ENCODE measurements at places on chromosomes 7 and 10. TPM values are rescaled to one million over a fixed set of nuclear protein-coding genes. Genes with fewer than 3 reads are reported as not detected.

ERLIN1 gene
- 7.6 TPM for total RNA-seq

DNA sequence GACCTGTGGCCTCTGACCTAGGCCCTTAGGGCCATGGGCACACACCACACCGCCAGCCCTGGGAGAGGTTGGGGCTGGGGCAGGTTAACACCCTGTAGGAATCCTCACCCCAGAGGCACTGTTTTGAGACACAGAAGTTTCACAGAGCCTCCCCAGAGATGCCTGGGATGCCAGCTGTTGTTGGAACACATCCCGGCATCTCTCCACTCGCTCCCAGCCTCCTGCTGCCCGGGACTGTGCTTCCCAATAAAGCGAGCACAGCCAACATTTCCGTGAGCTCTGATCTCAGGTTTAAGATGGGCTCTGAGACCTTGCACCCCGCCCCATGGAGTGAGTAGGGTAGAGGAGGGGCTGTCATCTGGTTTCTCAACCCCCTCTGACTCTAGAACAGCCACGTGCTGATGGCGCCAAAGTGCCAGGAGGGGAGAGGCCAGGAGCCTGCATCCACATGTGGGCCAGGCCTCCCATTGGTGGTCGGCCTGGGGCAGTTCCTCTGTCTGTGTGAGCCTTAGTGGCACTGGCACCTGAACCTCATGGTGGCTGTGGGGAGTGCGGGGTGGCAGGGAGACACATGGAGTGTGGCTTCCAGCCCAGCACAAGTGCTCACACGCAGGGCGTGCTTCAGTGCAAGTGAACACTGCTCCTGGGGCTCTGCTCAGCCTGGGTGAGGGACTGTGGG, 54.7 kb downstream of the RASGEF1A start:
- peak; percentile 10 for DNase-seq

GRCh38 chr7:108459922-108460551, 3.8 kb upstream of the NRCAM start:
- no peak for DNase-seq

GRCh38 chr10:96700374-96701099, 19.8 kb downstream of the PIK3AP1 start:
- DNase-seq: no peak

GRCh38 chr10:92969151-92969550, 91.4 kb upstream of the CYP26C1 start:
- no peak for DNase-seq

TDRD1 gene
- not detected for total RNA-seq

GRCh38 chr10:116109881-116110280, 163.1 kb downstream of the GFRA1 start:
- no peak for DNase-seq

GRCh38 chr10:32357056-32357735, 10.2 kb upstream of the EPC1 start:
- no peak for DNase-seq

GIMAP5 gene
- not detected for total RNA-seq

GTPBP10 gene
- 18.7 TPM for total RNA-seq

DNA sequence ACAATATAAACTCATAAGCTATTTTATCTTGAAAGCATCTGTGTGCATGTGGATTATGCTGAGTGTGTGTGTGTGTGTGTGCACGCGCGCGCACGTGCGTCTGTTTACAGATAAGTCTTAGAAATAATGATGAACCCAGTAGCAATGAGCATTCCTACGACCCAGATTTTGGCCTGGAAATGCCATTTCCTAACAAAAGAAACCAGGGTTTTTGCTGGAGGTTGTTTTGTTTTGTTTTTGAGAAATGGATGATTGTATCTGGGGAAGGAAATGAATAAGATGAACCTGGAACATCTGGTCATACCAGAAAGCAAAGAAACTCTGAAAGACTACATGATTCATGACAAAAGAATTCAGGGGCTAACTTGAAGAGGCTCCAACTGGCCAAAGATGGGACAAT, 22.1 kb upstream of the LMOD2 start:
- no peak for DNase-seq

GRCh38 chr10:28179006-28179742, 123.7 kb downstream of the MPP7 start:
- no peak for DNase-seq

HYAL4 gene
- not detected for total RNA-seq

DNA sequence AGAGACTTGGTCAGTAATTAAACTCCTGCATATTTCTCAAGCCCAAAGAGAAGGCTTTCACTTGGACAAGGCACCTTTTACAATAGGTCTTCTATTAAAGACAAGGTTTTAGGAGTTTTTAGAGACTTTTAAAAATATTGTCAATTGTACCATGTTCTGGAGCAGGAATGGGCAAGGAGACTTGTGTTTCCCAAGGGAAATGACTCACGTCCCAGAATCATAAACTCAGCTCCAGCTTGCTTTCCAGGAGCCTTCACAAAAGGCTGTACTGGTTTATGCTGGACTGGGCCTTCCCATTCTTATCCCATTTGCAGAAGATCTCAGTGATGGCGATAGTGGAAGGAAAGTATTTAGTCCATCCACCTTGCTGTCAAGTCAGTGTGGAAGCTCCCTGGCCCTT, 7.8 kb upstream of the GLI3 start:
- no peak for DNase-seq

GRCh38 chr7:129947049-129947448, 5.7 kb downstream of the UBE2H start:
- DNase-seq: no peak

- DNase-seq: no peak
These were observed 75.9 kb downstream of the ELMO1 start for GRCh38 chr7:37372750-37373149.

DNA sequence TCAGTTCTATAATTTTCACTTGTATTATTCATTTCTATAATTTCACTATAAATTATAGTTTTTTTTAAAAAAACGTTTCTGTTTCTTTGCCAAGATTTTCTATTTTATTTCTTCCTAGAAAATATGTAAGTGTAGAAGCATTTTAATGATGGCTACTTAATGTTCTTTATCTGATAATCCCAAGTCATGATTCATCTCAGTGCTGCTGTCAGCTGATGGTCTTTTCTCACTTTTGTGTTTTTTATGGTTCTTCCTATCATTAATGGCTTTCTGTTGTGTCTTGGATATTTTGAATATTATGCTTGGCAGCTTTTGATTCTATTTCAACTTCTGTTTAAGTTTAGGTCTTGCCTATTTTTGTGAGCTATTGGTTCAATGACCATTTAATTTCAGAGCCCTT, 268.6 kb downstream of the BAMBI start:
- DNase-seq: no peak

CPVL gene
- total RNA-seq: 20.3 TPM

HOXA3 gene
- total RNA-seq: not detected

MMP21 gene
- not detected for total RNA-seq

CREB5 gene
- total RNA-seq: 50.4 TPM

- DNase-seq: no peak
These were observed 32.8 kb downstream of the LYZL1 start for GRCh38 chr10:29321656-29322055.

SUN3 gene
- not detected for total RNA-seq

OR6B1 gene
- not detected for total RNA-seq

PAPOLB gene
- total RNA-seq: 1.2 TPM

DNA sequence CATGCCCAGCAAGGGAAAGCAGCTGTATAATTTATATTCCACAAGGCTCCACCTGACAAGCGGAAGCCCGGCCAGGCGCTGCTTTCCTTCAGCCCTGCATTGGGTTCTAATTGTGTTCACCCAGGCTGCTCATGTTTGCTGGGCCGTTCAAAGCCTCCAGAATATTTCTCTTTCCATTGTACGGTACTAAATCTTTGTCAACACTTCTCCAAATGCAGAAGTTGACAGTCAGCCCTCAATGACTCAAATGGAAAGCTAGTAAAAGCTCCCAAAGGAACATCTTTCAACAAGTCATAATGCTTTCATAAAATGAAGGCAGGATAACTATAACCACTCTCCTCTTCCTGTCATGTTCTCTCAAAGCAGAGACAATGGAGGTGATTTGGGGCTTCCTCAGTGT, 17.8 kb upstream of the CPXM2 start:
- no peak for DNase-seq

C10orf67 gene
- not detected for total RNA-seq

DNA sequence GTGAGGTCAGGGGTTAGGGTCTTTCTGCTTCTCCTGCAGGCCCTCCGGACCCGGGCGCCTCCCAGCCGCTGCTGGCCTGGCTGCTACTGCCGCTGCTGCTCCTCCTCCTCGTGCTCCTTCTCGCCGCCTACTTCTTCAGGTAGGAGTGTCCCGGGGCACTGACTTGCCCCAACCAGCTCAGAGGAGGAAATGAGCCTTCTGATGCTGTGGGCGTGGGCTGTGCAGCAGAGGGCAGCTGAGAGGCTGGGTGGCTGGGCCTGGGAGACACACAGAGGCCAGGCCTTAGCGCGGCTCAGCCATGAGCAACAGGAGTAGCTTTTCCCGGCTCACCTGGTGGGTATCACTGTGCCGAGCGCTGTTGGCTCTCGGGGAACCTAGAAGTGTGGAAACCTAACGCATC, 78.9 kb downstream of the MKI67 start:
- no peak for DNase-seq

DNA sequence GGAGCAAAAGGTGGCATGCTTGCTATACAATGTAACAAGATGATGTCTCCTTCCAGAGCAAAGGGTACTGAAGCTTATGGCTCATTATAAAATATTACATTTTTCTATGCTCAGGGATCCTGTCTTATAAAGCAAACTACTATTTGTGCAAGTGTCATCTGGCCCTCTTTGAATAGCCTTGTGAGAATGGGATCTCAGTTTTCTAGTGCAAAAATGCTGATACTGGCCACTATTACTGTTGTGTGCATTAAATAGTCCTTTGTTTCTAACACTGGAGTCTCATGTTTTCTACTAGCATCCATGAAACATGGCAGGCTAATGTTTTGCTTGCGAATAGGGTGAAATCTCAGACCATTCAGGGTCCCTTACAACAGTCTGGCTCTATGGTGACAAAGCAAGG, 823.0 kb downstream of the REEP3 start:
- no peak for DNase-seq

- no peak for DNase-seq
These were observed 65.3 kb downstream of the C1GALT1 start for GRCh38 chr7:7247658-7248057.

MORN4 gene
- total RNA-seq: 31.4 TPM

CD36 gene
- 1.7 TPM for total RNA-seq

- peak; percentile 14 for DNase-seq
These were observed 53.8 kb downstream of the GRID1 start for GRCh38 chr10:86312701-86313270.

DNA sequence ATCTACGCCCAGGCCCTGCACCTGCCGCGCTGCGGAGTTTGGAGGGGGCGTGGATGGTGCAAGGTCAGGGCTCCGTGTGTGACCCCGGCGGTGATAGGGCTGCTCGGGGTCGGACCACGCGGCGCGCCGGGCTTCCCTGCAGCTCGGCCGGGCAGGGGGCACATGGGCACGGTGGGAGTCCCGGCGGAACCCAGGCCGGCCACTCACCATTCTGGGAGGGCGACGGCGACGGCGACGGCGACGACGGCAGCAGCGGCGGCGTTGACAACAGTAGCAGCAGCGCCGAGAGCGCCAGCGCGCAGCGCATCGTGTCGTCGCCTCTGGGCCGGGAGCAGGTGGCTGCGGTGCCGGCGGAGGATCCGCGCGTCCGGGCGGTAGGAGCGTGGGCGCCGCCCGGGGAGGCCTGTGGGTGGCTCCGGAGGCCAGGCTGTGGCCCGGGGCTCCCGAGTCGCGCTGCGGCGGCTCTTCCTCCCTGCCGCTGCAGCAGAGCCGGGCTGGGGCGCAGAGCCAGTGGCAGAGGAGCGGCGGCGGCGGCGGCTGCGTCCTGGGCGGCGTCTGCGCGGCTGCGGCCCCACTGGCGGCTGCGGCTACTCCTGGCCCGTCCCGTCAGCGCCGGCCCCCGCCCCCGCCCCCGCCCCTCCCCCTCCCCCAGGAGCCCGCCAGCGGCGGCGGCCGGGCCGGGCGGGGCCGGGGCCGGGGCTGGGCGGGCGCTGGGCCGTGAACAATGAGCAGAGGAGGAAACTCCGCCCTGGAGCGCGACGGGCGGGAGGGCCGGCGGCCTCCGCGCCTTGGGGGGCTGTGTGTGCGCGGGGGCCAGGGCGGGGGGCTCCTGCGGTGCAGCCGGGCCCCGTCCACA, at the start of gene PODXL:
Gene PODXL (minus strand): TSS at position 576 of the 856 bp plus-strand sequence. CDS start 269 bp downstream, at position 307.
- peak; percentile 81 for DNase-seq

SEPTIN14 gene
- not detected for total RNA-seq

- no peak for DNase-seq
These were observed 19.3 kb downstream of the JAZF1 start for GRCh38 chr7:28161331-28161730.

All from glutamatergic neuron (in vitro differentiated cells).